Neural crest cell (in vitro differentiated cells): ENCODE measurements at places on chromosomes 1 and 21. TPM values are rescaled to one million over a fixed set of nuclear protein-coding genes. Genes with fewer than 3 reads are reported as not detected.
A peak's percentile ranks its signal among the peaks of the same experiment; 100 is the strongest.

The IGSF3 gene
- total RNA-seq = 27.2 TPM in 2 replicates

The DYRK3 gene
- total RNA-seq = 12.5 and 13.3 TPM in 2 replicates

The SERTAD4 gene
- 1.5 and 1.6 TPM in 2 replicates for total RNA-seq

The S100B gene
- total RNA-seq = 29.9 and 37.3 TPM in 2 replicates

- H3K4me1 ChIP-seq = no peaks in the 10 kb centered on the region
- no peak for DNase-seq
- no peak overlapping the region for H3K27ac ChIP-seq
Observed at GRCh38 chr1:204970937-204971336, 72.1 kb upstream of the CNTN2 start.

- H3K27me3 ChIP-seq = no peaks in the 10 kb centered on the region
- no peak for DNase-seq
- peak overlapping the region; percentile 98 for H3K27ac ChIP-seq
- peaks cover 34% of the 10 kb centered on the region for H3K4me1 ChIP-seq
- no peak overlapping the region for H3K4me3 ChIP-seq
Observed at GRCh38 chr1:30748699-30749401, 8.7 kb downstream of the LAPTM5 start.

GRCh38 chr1:194466706-194467105 lies 1280.3 kb upstream of the B3GALT2 start:
- H3K4me1 ChIP-seq = no peaks in the 10 kb centered on the region
- no peaks in the 10 kb centered on the region for H3K36me3 ChIP-seq
- no peak for DNase-seq
- no peaks in the 10 kb centered on the region for H3K27me3 ChIP-seq
- H3K4me3 ChIP-seq = no peak overlapping the region

DNA sequence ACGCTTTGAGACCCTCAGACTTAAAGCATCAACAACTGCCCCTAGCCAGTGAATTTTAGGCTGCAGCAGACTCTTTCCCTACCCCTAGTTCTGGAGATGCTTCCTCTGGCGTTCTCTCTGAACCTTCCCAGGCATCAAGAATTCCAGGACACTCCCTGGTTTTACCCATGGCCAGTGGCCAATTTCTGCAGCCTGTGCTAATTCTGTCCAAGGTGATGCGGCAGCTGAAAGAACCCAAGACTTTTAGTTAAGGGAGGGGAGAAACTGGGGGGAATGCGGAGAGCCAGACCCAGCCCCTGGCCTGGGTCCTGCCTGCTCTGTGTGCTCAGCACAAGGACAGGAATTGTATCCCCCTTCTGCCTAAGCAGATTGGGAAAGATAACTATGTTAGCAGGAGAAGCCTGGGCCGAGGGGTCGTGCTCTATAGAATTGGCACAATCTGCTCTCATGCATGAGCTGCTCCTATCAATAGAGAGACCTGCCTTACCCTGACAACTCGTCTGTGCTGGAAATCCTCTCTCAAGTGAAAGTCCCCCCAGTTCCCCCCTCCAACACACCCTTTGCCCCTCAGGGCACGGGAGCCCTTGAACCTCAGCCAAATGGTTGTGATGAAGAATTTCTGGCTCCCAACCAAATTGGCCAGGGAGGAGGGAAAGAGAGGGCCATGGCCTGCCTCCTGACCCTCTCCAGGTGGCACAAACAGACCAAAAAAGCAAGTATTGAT lies 5.4 kb upstream of the GJA8 start:
- peaks cover 31% of the 10 kb centered on the region for H3K4me1 ChIP-seq
- no peak for DNase-seq
- no peak overlapping the region for H3K4me3 ChIP-seq
- H3K27me3 ChIP-seq = no peaks in the 10 kb centered on the region
- H3K36me3 ChIP-seq = no peaks in the 10 kb centered on the region

DNA sequence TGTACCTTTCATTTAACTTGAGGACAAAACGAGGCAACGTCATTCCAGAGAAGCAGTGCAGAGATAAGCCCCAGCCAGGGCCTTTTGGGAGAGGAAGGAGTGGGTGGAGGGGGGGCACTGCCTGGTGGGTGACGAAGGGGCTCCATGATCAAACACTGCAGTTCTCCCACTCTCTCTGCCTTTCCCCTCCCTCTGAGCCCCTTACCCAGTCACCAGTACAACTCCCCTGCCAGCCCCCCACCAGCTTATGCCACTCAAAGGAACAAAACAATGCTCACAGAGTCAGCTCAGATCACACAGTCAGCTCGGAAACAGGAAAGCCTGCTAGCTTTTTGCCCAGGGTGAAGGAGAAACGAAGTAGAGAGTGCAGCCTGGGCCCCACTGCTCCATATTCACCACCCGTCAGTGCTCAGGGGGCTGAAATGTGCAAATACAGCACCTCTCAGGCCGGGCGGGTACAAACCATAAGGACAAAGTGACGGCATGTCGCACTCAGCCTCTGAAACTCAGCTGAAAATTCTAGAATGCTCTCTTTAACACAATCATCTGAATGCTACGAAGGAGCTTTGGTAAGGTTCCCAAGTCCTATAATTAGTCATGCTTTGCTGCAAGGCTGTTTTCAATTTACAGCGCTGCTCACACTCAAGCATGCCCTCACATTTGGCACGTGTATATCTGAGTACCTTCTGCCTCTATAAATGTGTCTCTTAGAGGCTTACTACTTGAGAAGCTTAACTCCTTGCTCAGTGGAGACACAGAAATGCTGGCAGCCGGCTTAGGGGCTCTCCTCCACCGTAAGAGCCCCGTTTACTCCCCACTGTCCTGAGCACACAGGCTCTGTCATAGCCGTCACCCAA lies 65.8 kb upstream of the RAB4A start:
- H3K27me3 ChIP-seq = no peaks in the 10 kb centered on the region
- DNase-seq = no peak
- peak overlapping the region; percentile 35 for H3K27ac ChIP-seq
- H3K4me1 ChIP-seq = peaks cover 39% of the 10 kb centered on the region
- H3K36me3 ChIP-seq = no peaks in the 10 kb centered on the region

GRCh38 chr1:214002060-214002459 lies 14.3 kb downstream of the PROX1 start:
- no peak for DNase-seq
- H3K27ac ChIP-seq = no peak overlapping the region
- peaks cover 38% of the 10 kb centered on the region for H3K4me1 ChIP-seq
- no peak overlapping the region for H3K4me3 ChIP-seq
- H3K27me3 ChIP-seq = no peaks in the 10 kb centered on the region
- peaks cover 18% of the 10 kb centered on the region for H3K36me3 ChIP-seq

DNA sequence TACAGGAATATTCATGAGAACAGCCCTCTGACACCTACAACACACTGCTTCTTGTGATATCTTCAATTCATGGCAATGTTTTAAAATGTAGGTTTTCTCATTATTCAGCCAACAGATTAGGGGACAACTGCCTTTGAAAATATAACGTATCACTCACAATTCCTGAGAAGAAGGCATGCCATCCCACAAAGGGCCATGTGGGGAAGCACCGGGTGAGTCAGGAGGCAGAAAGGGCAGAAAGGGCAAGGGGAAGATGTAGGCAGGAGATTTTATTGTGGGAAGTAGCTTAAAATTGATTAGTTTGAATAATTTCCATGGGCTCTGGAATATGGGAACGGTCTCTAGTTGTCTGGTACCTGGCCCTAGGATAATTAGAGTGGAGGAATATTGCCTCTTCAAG lies 165.7 kb downstream of the HHIPL2 start:
- no peaks in the 10 kb centered on the region for H3K27me3 ChIP-seq
- H3K4me1 ChIP-seq = no peaks in the 10 kb centered on the region
- no peak for DNase-seq
- H3K4me3 ChIP-seq = no peak overlapping the region

GRCh38 chr21:41647806-41648561 lies 118.9 kb downstream of the RIPK4 start:
- no peaks in the 10 kb centered on the region for H3K4me1 ChIP-seq
- H3K27me3 ChIP-seq = no peaks in the 10 kb centered on the region
- H3K27ac ChIP-seq = no peak overlapping the region
- DNase-seq = no peak
- no peaks in the 10 kb centered on the region for H3K36me3 ChIP-seq

DNA sequence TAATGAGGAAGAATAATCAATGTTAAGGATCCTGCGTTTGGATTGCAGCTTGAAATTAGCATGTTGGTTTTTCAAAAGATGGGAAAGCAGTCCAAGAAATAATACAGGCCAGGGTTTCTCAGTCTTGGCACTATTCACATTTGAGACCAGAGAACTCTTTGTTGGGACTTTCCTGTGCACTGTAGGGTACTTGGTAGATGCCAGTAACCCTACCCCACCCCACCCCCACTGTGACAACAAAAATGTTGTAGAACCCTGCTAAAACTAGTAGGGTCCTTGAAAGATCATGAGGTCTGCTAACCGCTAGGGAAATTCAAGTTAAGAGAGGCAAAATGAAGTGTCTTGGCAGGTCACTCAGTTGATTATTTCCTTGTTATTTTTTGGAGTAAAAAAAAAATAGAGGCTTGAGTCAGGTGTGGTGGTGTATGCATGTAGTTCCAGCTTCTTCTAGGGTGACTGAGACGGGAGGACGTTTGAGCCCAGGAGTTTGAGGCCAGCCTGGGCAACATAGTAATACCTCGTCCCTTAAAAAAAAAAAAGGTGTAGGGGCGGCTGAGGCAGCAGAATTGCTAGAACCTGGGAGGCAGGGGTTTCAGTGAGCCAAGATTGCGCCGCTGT lies 53.3 kb downstream of the SPEN start:
- H3K27me3 ChIP-seq = no peaks in the 10 kb centered on the region
- H3K4me1 ChIP-seq = peaks cover 6% of the 10 kb centered on the region
- DNase-seq = no peak
- no peak overlapping the region for H3K27ac ChIP-seq
- H3K4me3 ChIP-seq = no peak overlapping the region

DNA sequence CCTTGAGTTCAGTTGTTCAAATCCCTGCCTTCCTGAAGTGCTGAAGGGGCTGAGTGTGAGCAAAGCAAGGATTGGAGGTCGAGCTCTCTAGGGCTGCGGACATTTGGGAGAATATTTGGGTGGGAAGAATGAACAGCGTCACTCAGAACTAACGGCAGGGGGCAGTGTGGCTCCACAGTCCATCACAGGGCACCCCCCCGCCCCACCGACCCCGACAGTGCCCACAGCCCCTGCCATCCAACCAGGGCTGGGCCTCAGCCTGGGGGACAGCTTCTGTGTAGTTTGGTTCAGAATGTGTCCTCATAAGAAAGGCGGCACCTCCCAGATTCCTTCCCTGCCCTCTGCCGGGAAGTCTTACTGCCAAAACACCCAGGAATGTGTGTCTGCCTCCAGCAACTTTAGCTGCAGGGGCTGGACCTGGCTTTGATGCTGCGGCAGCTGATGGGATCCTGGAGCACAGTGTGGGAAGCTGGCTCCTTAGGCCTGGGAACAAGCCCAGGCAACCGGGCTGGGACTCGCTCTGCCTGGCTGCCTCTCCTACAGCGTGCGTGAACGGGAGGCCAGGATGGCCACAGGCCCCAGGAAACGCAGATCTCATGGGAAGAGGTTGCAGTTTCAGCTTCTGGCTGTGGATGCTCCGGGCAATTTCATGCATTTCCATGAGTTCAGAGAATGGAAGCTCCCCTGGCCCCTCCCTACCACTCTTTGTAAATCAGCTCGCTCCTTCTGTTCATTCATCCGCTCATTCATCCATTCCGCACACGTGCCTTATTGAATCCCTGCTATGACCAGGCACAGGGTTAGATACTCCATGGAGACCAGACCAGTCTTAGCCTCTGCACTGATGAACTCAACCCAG lies 104.9 kb upstream of the TMPRSS2 start:
- no peaks in the 10 kb centered on the region for H3K36me3 ChIP-seq
- H3K4me1 ChIP-seq = peaks cover 13% of the 10 kb centered on the region
- no peak overlapping the region for H3K4me3 ChIP-seq
- DNase-seq = peak; percentile 72

DNA sequence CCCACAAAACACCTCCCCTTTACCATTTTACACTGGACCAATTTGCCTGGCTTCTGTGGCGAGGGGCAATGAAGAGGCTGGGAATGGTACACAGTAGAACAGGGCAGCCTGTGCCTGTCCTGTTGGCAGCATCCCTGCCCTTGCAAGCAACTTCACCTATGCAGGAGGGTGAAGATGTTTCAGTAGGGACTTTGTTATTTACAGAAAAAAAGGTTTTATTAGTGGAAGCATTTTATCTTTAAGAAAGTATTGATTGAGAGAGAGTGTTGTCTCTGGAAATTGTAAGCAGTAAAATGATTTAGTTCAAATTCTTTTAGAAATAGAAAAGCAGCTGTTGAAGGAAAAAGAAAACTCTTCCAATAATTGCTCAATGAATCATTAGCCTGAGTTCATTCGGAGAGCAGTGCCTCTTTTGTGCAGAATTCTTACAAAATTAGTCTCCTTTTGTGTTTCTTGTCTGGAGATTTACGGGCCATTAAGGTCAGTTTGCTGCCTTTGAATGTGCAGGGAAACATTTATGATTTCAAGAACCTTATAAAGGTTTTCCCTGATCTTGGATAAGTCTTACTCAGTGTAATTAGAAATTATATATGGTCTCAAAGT lies 49.1 kb downstream of the HHAT start:
- no peaks in the 10 kb centered on the region for H3K27me3 ChIP-seq
- DNase-seq = no peak
- no peak overlapping the region for H3K4me3 ChIP-seq
- H3K36me3 ChIP-seq = peaks cover 3% of the 10 kb centered on the region
- peaks cover 43% of the 10 kb centered on the region for H3K4me1 ChIP-seq

DNA sequence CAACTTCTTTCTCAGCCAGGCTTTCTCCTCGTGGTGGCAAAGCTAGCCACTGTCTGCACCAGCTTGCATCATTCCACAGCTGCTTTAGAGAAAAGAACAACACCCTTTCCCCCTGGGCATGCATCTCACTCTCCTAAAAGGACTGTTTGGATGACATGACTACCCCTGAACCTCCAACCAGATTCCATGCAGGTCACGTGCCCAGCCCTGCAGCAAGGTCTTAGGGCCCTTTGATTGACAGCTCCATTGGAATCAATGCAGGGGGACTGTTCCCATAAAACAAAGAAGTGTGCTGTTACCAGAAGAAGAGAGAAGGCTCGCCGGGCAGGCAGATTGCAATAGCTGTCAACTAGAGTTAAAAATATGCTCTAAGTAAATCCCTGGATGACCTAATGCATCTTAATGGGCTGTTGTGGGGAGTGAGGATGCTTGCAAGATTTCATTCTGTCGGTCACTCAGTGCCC lies 24.4 kb downstream of the KCNA2 start:
- H3K4me1 ChIP-seq = peaks cover 23% of the 10 kb centered on the region
- peak; percentile 35 for DNase-seq
- no peaks in the 10 kb centered on the region for H3K36me3 ChIP-seq

DNA sequence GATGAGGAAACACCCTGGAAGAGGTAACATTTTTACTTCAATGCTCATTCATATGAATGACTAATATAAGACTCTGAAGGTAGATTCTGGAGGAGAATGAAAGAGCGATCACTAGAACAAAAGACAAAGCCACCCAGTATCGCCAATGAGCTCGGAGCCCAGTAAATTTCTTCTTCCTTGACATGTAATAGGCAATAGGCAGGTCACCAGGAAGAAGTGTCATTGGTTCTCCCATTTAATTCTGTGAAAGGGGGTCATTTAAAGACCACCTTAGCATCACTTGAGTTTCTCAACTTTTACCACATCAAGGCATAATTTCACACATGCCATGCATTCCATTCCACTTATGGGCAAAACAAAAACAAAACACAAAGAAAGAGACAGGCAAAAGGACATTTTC lies 7.9 kb downstream of the TNFSF18 start:
- no peak overlapping the region for H3K4me3 ChIP-seq
- H3K27me3 ChIP-seq = no peaks in the 10 kb centered on the region
- no peaks in the 10 kb centered on the region for H3K4me1 ChIP-seq
- no peak overlapping the region for H3K27ac ChIP-seq
